ENCODE measurements at places on chromosomes 4 and X.

DNA sequence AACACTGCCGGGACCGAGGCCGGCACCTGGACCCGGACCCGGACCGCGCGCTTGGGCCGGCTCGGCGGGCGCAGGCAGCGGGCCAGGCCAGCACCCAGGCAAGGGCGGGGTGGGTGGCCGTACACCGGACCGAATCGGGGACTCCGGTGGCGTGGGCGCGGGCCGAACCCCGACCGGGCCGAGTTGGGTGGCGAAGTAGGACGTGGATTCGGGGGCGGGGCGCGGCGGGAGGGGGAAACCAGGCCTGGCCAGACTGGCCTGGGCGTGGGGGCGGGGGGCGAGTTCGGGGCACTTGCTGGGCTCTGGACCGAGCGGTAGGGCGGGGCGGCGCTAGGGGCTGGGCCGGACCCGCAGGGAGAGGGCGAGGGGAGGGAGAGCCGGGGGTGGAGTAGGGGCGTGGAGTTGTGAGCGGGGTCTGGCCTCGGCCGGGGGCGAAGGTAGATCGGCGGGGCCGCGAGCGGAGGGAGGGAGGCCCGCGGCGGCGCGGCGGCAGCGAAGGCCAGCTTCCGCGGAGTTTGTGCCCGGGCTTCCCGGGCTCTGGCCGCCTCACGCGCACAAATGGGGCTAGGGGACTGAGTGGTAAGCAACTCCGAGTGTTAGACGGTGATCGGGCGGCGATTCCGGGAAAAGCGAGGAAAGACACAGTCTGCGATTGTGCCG lies 1.8 kb upstream of the BCORL1 start:
- no peak for DNase-seq

GRCh38 chr4:12635629-12636028 lies 848.5 kb downstream of the RAB28 start:
- no peak for DNase-seq

DNA sequence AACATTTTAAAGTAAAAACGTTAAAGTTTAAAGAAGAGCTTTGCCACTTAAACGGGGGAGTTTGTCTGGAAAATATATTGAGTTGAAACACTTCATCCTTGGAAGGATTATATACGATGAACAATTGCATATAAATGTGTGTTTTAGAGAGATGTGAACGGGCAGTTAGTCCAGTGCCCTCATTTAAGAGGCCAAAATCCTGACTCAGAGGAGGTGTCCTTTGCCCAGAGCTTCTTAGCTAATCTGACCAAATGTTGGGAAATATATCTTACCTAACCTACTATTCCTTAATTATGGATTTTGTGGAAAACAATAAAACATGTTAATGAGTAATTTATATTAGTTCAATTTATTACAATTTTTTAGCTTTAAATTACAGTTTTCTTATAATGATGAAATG lies 327.2 kb upstream of the DIPK2B start:
- no peak for DNase-seq

DNA sequence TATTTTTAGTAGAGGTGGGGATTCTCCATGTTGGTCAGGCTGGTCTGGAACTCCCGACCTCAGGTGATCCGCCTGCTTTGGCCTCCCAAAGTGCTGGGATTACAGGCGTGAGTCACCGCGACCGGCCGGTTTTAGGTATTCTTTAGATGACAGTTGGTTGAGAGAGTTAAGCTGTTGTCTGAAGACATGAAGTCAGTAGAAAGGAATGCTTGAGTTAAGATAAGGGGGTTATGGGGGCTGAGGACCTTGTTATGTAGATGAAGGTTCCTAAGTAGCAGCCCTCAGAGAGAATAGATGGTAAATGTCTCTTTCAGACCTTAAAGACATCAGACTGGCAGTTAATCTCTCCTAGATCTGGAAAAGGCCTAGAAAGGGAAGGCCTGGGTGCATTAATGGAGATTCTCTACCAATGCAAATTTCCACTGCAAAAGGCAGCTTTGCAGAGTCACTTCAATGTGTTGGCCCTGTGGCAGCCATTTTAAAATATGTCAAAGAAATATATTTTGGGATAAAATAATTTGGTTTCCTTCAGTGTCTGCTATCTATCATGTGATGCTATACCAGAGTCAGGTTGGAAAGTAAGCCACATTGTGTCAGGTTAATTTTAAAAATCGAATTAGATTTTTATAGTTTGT lies 6.4 kb upstream of the ZNF674 start:
- no peak for DNase-seq

All from HS-27A (cell line).